ENCODE measurements at places on chromosomes 16 and 17.
A peak's percentile ranks its signal among the peaks of the same experiment; 100 is the strongest.

DNA sequence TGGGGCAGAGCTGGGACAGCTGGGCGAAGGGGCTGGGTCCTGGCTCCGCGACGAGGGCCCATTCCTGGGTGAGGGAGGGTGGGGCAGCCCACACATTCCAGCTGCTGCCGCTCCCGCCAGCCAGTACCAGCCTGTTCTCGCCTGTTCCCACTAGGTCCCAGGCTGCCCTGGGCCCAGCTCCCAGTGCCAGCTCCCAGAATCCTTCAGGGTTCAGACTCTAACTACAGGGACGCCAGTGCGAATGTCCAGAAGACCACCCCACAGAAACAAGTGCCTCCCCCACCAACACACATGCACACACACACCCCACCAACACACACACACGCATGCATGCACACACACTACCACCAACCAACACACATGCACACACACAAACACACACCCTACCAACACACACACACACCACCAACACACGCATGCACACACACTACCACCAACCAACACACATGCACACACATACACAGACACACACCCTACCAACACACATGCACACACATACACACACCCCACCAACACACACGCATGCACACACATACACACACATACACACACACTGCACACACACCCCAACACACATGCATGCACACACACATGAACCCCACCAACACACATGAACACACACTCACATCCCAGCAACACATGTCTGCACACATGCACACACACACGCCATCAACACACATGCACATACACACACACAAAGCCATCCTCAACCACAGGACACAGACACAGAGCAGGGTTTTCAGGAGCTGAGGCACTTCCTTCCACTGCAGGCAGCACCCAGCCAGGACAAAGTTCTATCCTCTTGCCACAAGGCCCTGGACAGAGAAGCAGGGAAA lies 27.5 kb upstream of the KRT17 start:
- DNase-seq, result no peak

DNA sequence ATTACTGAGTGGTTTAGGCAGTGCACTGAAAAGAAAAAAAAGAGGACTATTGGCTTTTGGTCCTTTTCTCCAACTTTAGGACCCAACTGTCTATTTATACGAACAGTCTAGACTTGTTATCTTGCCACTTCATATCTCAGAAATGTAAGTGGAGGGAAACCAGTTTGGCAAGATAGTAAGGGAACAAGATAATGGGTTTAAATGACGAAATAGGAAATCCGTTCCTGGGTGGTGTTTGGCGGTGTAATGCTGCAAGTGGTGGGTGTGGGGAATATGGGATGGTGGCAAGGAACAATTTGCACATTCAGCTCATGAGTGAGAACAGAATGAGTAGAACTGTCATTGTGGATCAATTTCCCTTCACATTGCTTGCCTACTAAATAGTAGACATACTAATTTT lies 44.7 kb downstream of the GRB7 start:
- peak; percentile 17 for DNase-seq

- DNase-seq, result no peak
These were observed 32.8 kb downstream of the MARVELD3 start for GRCh38 chr16:71658771-71659170.

DNA sequence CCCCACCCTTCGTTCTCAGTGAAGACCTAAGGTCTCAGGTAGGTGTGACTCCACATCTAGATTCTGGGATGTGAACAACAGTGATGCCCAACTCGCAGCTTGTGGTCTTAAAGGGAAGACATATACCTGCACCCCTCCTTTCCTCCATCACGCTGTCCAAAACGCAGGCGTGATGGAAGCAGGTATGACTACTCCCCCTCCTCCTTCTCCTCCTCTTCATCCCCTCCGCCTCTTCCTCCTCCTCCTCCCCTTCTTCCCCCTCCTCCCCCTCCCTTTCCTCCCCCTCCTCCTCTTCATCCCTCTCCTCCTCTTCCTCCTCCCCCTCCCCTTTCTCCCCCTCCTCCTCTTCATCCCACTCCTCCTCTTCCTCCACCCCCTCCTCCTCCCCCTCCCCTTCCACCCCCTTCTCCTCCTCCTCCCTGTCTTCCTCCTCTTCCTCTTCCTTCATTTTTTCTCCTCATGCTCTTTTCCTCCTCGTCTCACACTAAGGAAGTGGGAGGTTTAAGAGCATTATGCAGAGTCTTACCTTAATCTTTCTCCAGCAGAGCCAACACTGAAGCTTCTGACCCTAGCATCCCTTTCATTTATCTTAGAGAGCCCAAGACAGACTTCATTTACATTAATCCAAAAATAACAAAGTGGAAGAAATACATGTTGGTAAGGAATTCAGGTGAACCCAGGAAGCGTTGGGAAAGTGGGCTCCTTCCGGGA lies 352.5 kb downstream of the FOXL1 start:
- DNase-seq, result no peak

DNA sequence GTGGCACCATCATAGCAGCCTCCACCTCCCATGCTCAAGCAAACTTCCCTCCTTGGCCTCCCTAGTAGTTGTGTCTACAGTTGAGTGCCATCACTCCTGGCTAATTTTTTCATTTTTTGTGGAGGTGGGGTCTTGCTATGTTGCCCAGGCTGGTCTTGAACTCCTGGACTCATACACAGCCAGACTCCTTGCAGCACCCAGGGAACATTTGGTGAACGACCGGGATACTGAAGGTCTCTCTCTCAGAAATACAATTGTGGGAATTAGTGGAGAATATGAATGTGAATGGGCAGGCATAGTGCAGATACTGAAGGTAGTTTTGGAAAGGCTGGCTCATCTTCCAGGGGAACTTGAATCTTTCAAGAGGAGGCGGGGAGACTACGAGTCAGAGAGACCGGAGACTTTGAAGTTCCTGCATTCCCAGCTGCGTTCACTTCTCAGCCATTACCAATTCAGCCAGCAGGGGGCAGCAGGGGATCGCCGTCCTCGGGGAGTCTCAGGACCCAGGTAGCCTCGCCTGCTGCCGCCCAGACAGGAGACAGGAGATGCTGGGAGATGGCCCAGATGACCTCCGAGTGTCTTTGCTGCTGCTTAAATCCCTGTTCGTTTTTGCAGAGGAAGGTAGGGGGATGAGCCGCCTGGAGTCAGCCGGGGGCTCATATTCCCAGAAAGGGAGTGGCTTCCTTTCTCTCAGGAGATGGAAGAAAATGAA lies 68.6 kb downstream of the HAPSTR1 start:
- DNase-seq, result no peak

- peak; percentile 82 for DNase-seq
These were observed 458.0 kb upstream of the ASIC2 start for GRCh38 chr17:33750943-33751701.

- peak; percentile 58 for DNase-seq
These were observed 858 bp downstream of the MMD start for GRCh38 chr17:55420776-55421178.

DNA sequence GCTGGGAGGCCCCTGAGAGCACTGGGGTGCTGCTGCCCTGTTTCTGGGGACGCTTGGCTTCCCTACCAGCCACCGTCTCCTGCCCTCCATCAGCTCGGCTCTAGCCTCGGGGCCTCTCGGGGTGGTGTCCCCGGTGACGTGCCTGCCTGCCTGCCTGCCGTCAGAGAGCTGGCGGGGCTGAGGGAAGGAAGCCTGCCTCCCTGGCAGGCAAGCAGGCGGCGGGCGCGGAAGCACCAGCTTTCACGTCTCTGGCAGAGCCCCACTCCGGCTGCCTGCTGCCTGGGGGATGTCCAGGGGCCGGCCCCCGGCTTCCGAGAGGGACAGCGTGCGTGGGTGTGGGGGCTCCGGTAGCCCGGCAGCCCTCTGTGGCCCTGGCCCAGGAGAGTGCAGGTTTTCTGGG lies 9.3 kb downstream of the CENPX start:
- no peak for DNase-seq

GRCh38 chr17:8147141-8147804 lies 4.9 kb downstream of the PER1 start:
- no peak for DNase-seq

DNA sequence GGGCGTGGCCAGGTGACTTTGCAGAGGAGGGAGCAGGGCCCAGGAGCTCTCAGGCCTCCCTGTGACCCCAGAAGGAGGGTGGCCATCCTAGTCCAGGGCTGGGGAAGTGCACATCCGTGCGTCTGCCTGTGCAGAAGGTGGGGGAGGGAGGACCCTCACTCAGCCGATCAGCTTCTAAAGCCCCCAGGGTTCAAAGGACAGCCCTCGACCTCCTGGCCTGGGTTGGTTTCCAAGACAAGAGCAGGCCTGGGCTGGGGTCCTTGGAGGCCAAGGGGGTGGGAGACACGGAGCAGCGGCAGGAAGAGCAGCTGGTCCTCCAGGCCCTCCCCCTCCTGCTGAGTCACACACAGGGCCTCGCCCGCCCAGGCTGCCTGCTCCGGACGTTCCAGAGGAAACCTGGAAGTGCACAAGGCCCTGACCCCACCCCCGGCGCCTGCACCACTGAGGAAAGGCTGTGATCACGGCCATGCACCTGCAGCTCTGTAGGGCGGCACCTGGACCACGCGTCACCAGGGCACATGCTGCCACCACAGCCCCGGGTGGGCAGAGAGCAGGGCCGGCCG lies 67.1 kb upstream of the ZNF469 start:
- DNase-seq, result no peak

GRCh38 chr16:56373003-56373402 lies 52.3 kb downstream of the AMFR start:
- DNase-seq, result no peak

DNA sequence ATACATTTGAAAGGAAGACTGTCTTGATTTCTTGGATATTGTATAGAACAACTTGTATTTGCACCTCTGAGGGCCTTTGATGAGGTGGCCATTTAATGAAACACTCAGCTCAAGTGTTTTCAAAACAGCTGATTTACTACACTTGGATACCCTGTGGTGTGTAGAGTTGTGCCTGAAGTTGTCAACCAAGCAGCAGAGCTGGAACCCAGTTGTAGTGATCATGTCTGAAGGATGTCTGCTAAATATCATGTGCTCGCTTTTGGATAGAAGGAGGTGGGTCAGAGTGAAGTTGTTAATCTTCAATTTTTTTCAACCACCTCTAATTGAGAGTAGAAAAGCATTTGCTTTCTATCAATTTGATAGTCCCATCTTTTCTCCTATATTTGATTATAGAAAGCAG lies 175.9 kb upstream of the TBX2 start:
- no peak for DNase-seq

GRCh38 chr17:69358688-69359596 lies 32.0 kb upstream of the ABCA5 start:
- DNase-seq, result no peak

- no peak for DNase-seq
These were observed 573 bp downstream of the CTDNEP1 start for GRCh38 chr17:7250695-7251627.

DNA sequence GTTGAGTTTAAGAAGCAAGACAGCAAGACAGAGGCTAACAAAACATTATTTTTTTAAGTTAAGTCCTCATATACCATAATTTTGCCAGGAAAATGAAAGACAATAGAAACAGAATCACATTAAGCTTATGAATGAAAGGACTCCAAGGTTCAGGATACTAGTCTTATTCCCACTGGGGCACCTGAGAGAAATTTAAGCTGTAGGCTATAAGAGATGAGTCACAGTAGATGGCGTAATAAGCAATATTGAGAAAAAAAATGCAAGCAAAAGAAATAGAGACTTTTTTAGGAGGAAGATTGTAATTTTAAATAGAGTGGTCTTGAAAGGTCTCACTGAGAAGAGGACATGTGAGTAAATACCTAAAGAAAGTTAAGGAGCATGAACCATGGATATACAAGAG lies 57.1 kb upstream of the KIF2B start:
- no peak for DNase-seq

GRCh38 chr17:30095507-30096244 lies 20.9 kb upstream of the NSRP1 start:
- peak; percentile 28 for DNase-seq

DNA sequence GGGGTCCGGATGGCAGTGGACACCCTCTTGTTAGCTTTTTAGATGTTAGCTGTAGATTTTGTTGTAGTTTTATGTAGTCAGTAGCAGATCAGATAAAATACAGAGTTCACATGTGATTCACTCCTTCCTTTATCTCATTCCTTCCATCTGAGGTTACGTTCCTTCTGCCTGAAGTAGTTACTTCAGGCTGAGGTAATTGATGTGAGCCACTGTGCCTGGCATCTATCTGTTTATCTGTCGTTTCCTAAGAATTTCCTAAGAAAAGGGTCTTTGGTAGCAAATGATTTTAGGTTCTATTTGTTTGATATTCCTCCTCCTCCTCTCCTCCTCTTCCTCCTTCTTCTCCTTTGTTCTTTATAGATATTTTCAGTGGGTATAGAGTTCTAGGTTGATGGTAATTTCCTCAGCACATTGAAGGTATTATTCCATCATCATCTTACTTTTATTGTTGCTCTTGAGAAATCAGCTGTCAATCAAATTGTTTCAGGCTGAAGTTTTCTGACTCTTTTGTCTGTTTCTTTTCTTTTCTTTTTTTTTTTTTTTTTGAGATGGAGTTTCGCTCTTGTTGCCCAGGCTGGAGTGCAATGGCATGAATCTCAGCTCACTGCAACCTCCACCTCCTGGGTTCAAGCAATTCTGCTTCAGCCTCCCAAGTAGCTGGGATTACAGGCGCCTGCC lies 29.6 kb upstream of the FBXO47 start:
- no peak for DNase-seq

DNA sequence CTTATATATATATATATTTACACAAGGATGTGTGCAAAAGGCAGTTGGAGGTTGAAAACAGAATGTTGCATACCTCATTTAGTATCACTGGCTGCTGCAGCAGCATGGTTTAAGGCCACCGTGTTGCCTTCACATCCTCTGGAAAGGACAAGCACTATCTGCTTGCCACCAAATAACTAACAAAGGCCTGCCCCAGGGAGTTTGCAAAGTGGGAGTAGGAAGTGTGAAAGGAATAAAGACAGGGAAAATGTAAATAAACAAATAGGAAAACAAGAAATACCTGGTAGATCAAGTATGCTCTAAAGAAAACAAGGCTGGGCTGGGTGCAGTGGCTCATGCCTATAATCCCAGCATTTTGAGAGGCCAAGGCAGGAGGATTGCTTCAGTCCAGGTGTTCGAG lies 33.5 kb upstream of the GFOD2 start:
- DNase-seq, result no peak

DNA sequence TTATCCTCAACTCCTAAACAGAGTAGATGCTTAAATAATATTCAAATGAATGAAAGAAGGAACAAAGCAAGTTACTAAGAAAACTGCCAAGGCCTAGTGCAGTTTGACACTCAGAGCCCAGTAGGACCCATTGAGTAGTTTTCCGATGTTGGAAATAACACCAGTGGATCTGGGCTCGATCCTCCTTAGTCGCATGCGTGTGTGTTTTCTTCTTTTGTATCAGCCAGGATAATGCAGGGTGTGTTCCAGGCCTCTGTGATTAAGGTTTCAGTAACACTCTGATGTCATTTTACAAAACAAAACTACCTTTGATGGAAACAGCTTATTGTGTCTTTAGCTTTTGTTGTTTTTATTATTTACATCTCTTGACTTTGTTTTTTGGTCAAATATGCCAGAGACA lies 24.5 kb downstream of the KSR1 start:
- no peak for DNase-seq

- no peak for DNase-seq
These were observed 1.8 kb downstream of the KCNJ2 start for GRCh38 chr17:70171159-70171558.

GRCh38 chr16:82379551-82379950 lies 209.5 kb upstream of the MPHOSPH6 start:
- no peak for DNase-seq
